Naive B cell (primary cell): ENCODE measurements at places on chromosomes 1 and 21. TPM values are rescaled to one million over a fixed set of nuclear protein-coding genes. Genes with fewer than 3 reads are reported as not detected.

PCSK9 gene
- polyA plus RNA-seq = not detected

CFAP45 gene
- polyA plus RNA-seq = not detected

FLG2 gene
- polyA plus RNA-seq = not detected

CEPT1 gene
- 76.1 TPM for polyA plus RNA-seq

MMEL1 gene
- 2.1 TPM for polyA plus RNA-seq
